ENCODE measurements at places on chromosomes 1 and 21.

DNA sequence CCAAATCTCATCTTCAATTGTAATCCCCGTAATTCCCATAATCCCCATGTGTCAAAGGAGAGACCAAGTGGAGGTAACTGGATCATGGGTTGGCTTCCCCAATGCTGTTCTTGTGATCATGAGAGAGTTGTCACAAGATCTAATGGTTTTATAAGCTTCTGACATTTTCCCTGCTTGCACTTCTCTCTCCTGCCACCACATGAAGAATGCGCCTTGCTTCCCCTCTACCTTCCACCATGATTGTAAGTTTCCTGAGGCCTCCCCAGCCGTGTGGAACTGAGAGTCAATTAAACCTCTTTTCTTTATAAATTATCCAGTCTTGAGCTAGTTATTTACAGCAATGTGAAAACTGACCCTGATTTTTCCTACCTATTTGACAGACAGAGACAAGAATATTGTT is 162.5 kb upstream of the SYT6 start:
- no peak for DNase-seq
- no peaks in the 10 kb centered on the region for H3K27me3 ChIP-seq
- no peaks in the 10 kb centered on the region for H3K4me1 ChIP-seq

- peaks cover 12% of the 10 kb centered on the region for H3K27me3 ChIP-seq
- no peak for DNase-seq
- no peak overlapping the region for H3K27ac ChIP-seq
- no peaks in the 10 kb centered on the region for H3K36me3 ChIP-seq
- peaks cover 2% of the 10 kb centered on the region for H3K4me1 ChIP-seq
These were observed 73.8 kb upstream of the SSX2IP start for GRCh38 chr1:84763912-84764680.

GRCh38 chr1:76666499-76666898 is 200.8 kb upstream of the ST6GALNAC5 start:
- no peak for DNase-seq
- H3K4me3 ChIP-seq: no peak overlapping the region
- H3K27me3 ChIP-seq: no peaks in the 10 kb centered on the region
- H3K4me1 ChIP-seq: no peaks in the 10 kb centered on the region

DNA sequence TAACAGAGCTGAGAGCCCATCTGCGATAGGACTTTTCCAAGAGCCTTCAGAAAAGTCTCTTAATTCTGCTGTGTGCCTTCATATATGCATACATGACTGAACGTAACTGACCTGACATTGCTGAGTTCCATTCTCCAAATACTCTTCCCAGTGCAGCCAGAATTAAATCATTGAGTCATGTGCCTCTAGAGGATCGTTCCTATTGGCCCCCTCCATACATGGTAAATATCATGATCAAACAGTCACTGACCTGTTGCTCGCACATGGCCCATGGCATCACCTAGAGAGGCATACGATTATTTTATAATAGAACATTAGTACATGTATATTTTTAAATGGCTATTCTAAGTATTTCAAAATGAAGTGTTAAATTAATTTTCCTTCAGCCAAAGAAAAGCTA is 186.8 kb downstream of the PBX1 start:
- no peak overlapping the region for H3K4me3 ChIP-seq
- no peaks in the 10 kb centered on the region for H3K36me3 ChIP-seq
- no peaks in the 10 kb centered on the region for H3K27me3 ChIP-seq
- no peak for DNase-seq
- peak overlapping the region; percentile 23 for H3K27ac ChIP-seq
- H3K4me1 ChIP-seq: no peaks in the 10 kb centered on the region

- no peak for DNase-seq
- H3K27me3 ChIP-seq: no peaks in the 10 kb centered on the region
These were observed 1.0 kb upstream of the PSRC1 start for GRCh38 chr1:109283748-109284600.

DNA sequence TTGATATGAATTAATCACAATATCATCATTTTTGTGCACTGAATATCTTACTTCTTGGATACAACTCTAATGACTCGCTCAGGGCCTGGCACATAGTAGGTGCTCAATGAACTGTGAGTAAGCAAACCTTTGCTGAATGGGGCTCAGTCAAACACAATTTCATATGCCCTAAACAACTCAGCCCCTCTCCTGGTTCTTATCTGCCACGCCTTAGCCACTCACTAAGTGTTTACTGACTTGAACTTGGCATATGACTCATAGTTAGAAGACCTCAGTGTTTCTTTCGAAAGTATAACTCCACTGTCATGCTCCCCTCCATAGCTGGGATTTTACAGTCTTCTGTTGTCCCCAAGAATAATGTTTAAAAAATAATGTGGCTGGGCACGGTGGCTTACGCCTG is 4.8 kb upstream of the IFNLR1 start:
- H3K27ac ChIP-seq: peak overlapping the region; percentile 55
- H3K27me3 ChIP-seq: no peaks in the 10 kb centered on the region
- H3K4me1 ChIP-seq: peaks cover 26% of the 10 kb centered on the region
- H3K4me3 ChIP-seq: no peak overlapping the region
- DNase-seq: peak; percentile 69
- no peaks in the 10 kb centered on the region for H3K36me3 ChIP-seq

DNA sequence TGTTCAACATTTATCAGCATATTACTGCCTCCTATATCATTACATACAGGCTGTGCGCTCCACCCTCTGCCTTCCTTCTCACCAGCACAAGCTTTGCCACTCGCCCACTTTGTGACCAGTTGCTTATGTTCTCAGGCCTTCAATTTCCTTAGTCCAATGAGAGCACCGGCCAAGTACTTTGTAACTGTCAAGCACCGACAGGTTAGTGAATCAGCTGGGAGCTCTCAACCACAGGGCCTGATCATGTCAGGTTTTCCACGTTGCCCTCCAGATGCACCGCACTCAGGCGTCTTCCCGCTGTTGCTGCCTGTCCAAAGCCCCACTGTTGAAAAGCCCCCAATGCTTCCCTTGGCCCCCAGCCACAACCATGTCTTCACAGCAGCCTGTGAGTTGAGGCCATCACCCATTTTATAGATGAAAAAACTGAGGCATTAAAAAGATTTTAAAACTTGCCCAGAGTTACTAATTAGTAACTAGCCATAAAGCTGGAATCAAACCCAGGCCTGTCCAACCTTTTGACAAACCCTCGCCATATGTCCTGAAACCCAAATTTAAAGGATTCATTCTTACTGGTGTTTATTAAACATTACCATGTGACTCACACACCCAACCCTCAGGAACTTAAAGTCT is 3.4 kb upstream of the KCNN3 start:
- DNase-seq: no peak
- no peak overlapping the region for H3K27ac ChIP-seq
- peaks cover 16% of the 10 kb centered on the region for H3K4me1 ChIP-seq

DNA sequence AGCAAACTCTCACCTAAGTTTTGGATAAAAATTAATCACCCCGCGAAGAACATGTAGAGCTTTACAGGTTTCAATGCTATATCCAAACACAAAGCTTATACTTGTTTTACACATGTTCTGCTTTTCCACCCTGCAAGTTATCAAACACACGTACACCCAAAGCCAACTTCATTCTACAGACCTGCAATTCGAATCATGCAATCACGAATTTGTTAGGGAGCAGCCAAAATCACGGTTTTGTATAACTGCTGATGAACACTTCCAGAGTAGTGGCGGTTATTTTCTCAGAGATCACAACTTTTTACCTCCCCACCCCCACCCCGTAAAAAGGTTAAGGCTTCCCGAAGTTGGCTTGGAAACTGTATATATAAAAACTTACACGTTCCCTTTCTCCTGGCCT is 1.4 kb downstream of the HMGN1 start:
- peaks cover 34% of the 10 kb centered on the region for H3K4me1 ChIP-seq
- H3K27me3 ChIP-seq: no peaks in the 10 kb centered on the region
- H3K4me3 ChIP-seq: peak overlapping the region; percentile 89
- peak overlapping the region; percentile 63 for H3K27ac ChIP-seq
- peak; percentile 17 for DNase-seq

GRCh38 chr1:67764633-67765032 is 68.6 kb downstream of the GNG12 start:
- no peaks in the 10 kb centered on the region for H3K27me3 ChIP-seq
- H3K27ac ChIP-seq: no peak overlapping the region
- peaks cover 26% of the 10 kb centered on the region for H3K4me1 ChIP-seq
- no peak overlapping the region for H3K4me3 ChIP-seq
- no peak for DNase-seq
- no peaks in the 10 kb centered on the region for H3K36me3 ChIP-seq

GRCh38 chr1:28313702-28314546 is 14.9 kb upstream of the MED18 start:
- no peaks in the 10 kb centered on the region for H3K36me3 ChIP-seq
- peak; percentile 87 for DNase-seq
- H3K27ac ChIP-seq: peak overlapping the region; percentile 87
- peaks cover 9% of the 10 kb centered on the region for H3K4me1 ChIP-seq
- H3K27me3 ChIP-seq: no peaks in the 10 kb centered on the region

GRCh38 chr1:172341697-172342096 is 78.8 kb upstream of the C1orf105 start:
- no peaks in the 10 kb centered on the region for H3K36me3 ChIP-seq
- no peak overlapping the region for H3K27ac ChIP-seq
- DNase-seq: no peak
- H3K27me3 ChIP-seq: no peaks in the 10 kb centered on the region
- H3K4me1 ChIP-seq: peaks cover 19% of the 10 kb centered on the region

GRCh38 chr1:88612773-88613172 is 71.3 kb upstream of the PKN2 start:
- H3K27me3 ChIP-seq: no peaks in the 10 kb centered on the region
- peaks cover 6% of the 10 kb centered on the region for H3K4me1 ChIP-seq
- H3K4me3 ChIP-seq: no peak overlapping the region
- no peaks in the 10 kb centered on the region for H3K36me3 ChIP-seq

DNA sequence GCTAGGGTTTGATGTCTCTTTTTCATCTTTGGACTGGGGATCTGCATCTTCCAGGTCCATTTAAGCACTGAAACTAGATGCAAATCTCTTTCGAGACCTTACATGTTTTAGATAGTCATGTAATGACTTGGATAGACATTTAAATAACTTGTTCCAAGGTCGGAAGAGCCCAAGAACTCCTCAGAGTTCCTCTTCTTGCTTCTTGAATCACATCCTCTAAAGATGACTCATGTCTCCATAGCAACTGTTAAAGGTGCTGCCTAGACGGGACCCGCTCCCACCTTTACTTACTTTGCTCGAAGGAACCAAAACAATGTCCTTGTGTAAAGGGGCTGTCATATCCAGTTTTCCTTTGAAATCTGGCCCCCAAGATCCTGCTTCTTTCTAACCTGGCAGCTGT is 130.0 kb downstream of the EDEM3 start:
- H3K27me3 ChIP-seq: no peaks in the 10 kb centered on the region
- peak; percentile 83 for DNase-seq
- peaks cover 15% of the 10 kb centered on the region for H3K36me3 ChIP-seq
- H3K4me1 ChIP-seq: peaks cover 69% of the 10 kb centered on the region
- peak overlapping the region; percentile 52 for H3K4me3 ChIP-seq

DNA sequence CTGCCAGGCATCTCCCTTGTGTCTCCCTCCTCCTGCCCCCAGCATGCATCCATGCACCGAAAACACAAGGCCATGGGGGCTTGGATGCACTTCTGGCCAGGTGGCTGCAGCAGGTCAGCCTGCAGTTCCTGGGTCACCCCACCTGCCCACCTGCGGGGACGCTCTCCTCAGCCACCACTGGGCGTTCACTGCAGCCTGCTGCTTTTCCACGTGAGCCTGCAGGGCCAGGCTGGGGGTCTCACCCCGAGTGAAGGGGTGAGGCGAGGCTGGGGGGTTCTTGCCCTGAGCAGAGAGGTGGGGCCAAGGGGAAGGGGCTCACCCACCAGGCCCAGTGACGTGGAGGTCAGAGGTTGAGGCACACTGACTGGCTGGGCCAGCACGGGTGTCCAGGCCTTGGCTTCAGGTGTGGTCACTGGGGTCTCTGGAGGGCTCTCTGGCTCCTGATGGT is 64.6 kb downstream of the WNT9A start:
- H3K27ac ChIP-seq: no peak overlapping the region
- H3K36me3 ChIP-seq: no peaks in the 10 kb centered on the region
- no peak overlapping the region for H3K4me3 ChIP-seq
- peaks cover 7% of the 10 kb centered on the region for H3K4me1 ChIP-seq
- DNase-seq: no peak

DNA sequence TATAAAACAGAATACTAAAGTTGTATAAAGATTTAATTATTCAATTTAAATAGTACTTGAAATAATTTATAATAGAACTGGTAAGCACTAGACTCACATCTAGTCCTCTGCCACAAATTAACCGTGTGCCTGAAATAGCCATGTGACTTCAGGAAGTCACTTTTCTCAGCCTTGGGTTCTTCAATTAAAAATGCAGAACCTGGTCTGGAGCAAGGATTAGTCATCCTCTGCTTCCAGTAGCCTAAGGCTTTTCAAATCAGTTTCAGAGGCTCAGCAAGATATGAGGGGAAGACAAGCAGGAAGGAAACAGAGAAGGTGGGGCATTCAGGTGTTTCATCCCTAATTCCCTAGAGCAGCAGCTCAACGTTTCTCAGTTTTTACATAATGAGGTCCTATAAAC is 23.0 kb downstream of the DPH5 start:
- peak overlapping the region; percentile 39 for H3K27ac ChIP-seq
- peaks cover 37% of the 10 kb centered on the region for H3K36me3 ChIP-seq
- peaks cover 31% of the 10 kb centered on the region for H3K4me1 ChIP-seq
- DNase-seq: peak; percentile 73
- no peak overlapping the region for H3K4me3 ChIP-seq

DNA sequence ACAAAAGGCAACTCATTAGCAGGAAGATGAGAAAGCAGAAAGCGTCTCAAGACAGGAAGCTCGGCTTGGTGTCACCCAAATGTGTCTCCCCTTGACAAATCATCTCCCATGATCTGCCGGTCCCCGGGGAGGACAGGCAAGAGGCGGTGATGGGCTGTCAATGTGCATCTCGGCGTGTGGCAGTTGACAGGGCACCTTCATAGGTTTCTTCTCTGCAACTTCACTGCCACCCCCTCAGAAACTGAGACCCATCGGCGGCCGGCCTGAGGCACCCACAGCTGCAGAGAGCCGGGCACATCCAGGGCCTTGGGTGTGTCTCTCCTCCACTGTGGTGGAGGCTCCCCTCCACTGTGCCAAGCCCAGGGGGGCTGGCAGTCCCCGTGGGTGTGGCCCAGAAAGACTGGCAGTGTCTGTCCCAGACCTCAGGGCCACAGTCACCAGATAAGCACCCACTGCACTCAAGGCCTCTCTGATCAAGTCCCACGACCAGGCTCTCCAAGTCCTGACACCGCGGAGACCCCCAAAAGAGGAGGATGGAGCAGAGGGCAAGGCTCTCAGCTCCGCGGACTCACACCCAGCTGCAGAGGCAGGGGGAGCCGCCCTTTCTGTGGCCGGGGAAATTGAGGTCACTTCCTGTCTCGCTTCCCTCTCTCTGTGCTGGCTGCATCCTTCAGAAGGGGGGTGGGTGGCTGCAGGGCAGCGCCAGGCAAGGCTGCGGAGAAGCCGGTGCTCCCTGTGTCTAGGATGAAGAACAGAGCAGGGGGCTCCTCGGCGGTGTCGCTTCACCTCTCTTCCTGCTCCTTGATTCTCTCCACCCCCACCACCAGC is 39.6 kb upstream of the LBR start:
- no peaks in the 10 kb centered on the region for H3K36me3 ChIP-seq
- no peak overlapping the region for H3K4me3 ChIP-seq
- no peak overlapping the region for H3K27ac ChIP-seq

- H3K27ac ChIP-seq: no peak overlapping the region
- peak; percentile 49 for DNase-seq
- H3K4me3 ChIP-seq: no peak overlapping the region
- H3K36me3 ChIP-seq: no peaks in the 10 kb centered on the region
- H3K27me3 ChIP-seq: peaks cover 9% of the 10 kb centered on the region
These were observed 145.2 kb upstream of the SPATA6 start for GRCh38 chr1:48617252-48617651.
